Mucosa of gallbladder (tissue), 1 donor: ENCODE measurements at places on chromosomes 1 and 21.
A peak's percentile ranks its signal among the peaks of the same experiment; 100 is the strongest.

DNA sequence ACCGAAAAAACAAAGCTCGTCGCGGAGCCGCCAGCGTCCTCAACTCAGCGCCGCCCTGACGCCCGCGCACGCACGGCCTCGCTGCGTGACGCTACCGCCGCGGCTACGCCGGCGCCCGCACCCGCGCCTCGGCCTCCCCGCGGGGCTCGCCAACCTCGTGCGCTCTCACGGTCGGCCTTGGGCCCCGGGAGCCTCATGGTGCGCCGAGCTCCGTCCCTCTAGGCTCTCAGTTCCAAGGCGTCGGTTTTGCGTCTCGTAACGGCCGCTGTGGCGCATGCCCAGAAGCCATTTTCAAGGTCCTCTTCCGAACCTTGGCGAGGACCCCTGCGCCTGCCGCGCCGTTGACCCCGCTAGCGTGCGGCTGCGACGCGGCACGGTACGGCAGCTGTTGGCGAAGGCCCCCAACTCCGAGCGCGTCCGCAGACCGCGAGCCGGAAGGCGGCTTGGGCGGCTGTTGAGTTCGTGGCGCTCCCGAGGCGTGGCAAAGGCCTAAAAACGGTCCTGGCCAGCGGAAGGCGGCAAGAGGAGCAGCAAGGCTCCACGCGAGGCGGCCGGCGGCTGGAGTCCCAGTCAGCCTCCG lies at the start of gene HENMT1:
HENMT1 (minus strand) TSS at position 64 of the 580 bp plus-strand sequence. CDS start 1,209 bp downstream, outside the sequence.
- peak; percentile 54 for DNase-seq

- no peak for DNase-seq
These were observed 398.8 kb downstream of the DUSP10 start for GRCh38 chr1:221343136-221343535.

- no peak for DNase-seq
These were observed 15.2 kb upstream of the FCRLA start for GRCh38 chr1:161691846-161692245.

- DNase-seq, result peak; percentile 64
These were observed 78.4 kb upstream of the LRRN2 start for GRCh38 chr1:204763773-204764427.

DNA sequence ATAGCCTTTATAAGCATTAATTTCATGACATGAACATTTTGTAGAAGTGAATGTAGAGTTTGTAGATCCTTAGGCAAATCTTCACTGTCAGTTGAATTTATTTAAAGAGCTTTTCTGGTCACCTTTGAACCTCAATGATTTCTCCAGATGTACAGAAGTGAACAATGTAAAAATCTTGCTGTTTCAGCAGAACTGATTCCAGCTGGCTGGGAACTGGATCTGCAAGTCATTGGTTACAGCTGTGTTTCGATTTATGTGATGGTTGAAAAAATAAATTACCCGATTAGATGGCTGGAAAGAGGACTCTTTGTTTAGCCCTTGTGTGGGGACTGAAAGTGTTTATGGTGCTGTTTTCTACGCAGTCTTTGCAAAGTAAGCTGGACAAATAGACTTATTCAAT lies 849.8 kb downstream of the USP25 start:
- DNase-seq, result peak; percentile 45

GRCh38 chr1:183246436-183246835 lies 60.4 kb downstream of the LAMC2 start:
- DNase-seq, result no peak

DNA sequence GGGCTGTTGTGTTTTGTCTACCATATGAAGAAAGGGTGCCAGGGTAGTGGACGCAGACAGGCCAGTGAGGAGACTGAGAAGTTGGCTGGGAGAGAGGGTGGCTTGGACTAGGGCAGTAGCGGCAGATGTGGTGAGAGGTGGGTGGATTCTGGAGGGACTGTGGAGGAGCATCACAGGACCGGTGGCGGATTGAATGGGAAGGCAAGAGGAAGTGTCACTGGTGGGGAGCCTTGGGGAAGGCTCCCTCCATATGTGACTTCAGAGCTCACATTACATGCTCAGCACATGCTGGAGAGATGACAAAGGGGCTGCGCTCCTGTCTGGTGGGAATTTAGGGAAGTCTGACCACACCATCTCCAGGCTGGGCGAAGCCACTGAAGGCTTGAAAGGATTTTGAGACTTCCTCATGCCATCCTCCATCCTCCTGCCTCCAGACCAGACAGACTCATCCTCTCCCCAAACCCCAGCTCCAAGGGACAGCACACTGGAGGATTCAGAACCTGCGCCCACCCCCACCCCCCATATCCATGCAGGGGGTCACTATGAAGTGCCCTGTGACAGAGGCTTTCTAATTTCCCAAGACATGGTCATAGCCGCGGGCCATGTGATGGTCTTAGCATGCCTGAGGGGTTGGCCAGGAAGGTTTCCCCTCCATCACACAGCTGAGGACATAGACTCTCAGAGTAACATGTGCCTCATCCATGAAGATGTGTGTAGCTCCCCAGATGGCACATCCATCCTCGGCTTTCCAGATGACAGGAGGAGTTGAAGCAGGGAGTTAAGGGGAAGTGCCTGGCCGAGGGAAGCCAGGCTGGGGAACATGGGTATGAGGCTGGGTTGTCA lies 138.8 kb upstream of the WNT4 start:
- no peak for DNase-seq

- no peak for DNase-seq
These were observed 1.4 kb downstream of the SPAG17 start for GRCh38 chr1:118183586-118183985.

GRCh38 chr1:199866210-199866617 lies 161.3 kb upstream of the NR5A2 start:
- no peak for DNase-seq

GRCh38 chr1:53125623-53126360 lies 16.6 kb downstream of the SLC1A7 start:
- no peak for DNase-seq
